T-helper 2 cell (primary cell): ENCODE measurements at places on chromosomes 4 and X.
A peak's percentile ranks its signal among the peaks of the same experiment; 100 is the strongest.

GRCh38 chr4:80521438-80521837 is 185.9 kb downstream of the CFAP299 start:
- no peak for DNase-seq

GRCh38 chrX:144275843-144276242 is 392.0 kb downstream of the UBE2NL start:
- no peak for DNase-seq

GRCh38 chr4:165364452-165365080 is 14.2 kb upstream of the CPE start:
- no peak for DNase-seq

GRCh38 chr4:99968330-99968729 is 18.3 kb upstream of the H2AZ1 start:
- no peak for DNase-seq

- no peak for DNase-seq
Observed at GRCh38 chr4:73814679-73815078, 21.8 kb upstream of the CXCL6 start.

DNA sequence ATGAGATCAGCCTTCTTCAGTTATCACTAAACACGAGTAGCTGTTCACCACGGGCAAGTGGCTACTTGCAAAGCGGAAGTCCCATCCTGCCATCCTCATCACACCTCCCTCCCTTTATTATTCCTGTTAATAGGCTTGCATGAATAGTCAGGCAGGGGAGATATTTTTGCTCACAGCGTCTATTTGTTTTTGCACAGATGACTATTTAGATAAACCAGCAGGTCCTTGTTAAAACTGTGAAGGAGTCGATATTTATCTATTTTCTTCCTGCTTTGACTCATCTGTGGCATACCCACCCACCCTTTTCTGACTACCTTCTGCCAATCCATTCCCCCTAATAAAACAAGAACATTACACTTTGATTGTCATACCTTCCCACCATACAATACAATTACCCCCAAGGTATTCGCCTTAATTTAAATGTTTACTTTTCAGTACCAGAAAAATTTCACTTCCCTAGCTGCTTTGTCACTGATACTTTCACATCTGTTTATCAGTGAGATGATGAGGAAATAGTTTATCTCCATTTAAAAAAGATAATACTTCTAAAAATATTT is 96.6 kb upstream of the BANK1 start:
- no peak for DNase-seq

DNA sequence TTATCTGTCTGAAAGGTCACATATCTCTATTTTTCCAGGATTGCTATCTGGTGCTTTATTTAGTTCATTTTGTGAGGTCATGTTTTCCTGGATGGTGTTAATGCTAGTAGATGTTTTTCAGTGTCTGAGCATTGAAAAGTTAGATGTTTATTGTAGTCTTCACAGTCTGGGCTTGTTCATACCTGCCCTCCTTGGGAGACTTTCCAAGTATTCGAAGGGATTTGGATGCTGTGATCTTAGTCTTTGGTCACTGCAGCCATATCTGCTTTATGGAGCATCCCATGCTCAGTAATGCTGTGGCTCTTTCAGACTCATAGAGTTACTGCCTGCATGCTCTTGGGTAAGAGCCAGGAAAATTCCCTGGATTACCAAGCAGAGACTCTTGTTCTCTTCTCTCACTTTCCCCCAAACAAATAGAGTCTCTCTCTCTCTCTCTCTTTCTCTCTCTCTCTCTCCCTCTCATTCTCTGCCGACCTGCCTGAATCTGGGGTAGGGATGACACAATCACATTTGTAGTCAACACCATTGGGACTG is 130.0 kb downstream of the AR start:
- no peak for DNase-seq

GRCh38 chr4:124833831-124834505 is 121.4 kb upstream of the ANKRD50 start:
- DNase-seq: no peak

- no peak for DNase-seq
Observed at GRCh38 chr4:113447769-113448168, 313.8 kb downstream of the CAMK2D start.

- no peak for DNase-seq
Observed at GRCh38 chr4:115841871-115842270, 728.5 kb upstream of the NDST4 start.

DNA sequence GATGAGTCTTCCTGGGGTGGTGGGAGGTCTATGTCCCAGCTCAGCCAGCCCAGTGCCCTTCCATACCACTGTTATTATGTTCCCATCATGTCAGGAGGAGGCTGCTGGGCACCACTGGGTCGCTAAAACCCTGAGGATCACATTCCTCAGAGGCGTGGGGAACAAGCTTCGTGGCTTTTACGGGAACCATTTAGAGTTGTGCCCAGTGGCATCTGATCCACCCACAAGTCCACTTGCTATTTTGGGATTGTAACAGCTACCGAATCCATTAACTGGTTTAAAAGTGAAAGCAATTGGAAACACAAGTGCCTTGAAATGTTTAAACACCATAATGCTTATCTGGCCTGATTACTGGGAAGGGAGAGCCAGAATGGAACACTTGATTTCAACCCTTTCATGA is 13.1 kb upstream of the CCKAR start:
- no peak for DNase-seq

GRCh38 chr4:175871774-175872405 is 59.8 kb upstream of the GPM6A start:
- DNase-seq: no peak

- DNase-seq: no peak
Observed at GRCh38 chr4:20474119-20474518, 222.4 kb downstream of the SLIT2 start.

DNA sequence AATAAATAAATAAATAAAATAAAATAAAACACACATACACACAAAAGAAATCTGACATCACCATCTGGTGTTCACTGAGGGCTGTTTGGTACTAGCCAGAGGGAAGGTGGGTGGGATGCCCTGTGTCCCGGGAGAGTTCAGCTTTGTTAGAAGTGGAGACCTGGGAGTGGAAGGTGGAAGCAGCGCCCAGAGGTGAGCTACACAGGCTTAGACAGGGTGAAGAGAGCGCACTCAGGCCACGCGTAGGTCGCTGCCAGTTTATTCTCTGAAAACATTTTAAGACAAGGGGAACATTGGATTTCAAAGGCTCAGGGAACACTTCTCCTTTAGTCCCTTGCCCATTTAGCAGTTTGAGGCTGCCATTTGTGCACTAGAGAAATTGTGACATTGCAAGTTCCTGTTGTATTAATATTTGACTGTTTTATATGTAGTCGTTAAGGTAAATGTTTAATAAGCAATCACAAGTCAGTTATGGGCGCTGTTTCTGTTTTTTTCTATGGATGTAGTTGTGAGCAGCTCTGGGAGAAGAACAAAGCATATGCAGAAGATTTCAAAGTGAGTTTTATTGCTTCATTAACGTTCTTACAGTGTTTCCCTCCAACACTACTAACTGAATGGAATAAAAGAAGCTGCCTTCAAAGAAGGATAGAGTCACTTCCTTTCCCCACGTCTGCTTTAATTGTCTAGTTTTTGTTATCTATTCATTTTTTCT is 405.5 kb upstream of the NR3C2 start:
- no peak for DNase-seq

DNA sequence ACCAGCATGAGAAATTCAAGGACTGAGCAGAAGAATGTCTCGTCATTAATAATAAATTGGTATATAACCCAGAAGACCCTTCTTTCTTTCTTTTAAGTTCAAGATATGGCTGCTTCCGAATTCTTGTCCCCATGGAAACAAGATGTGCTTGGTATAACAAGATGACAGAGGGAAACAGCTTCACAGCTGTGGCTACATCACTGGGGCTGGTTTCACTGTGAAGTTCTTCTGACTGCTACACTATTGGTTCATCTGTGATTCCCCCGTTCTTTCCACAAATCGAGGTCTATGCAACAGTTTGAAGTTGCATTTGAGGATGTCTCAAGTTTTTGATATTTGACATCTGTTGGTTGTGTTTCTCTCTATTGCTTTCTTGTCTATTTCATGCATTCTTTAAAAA is 12.3 kb upstream of the DTHD1 start:
- DNase-seq: peak; percentile 56

DNA sequence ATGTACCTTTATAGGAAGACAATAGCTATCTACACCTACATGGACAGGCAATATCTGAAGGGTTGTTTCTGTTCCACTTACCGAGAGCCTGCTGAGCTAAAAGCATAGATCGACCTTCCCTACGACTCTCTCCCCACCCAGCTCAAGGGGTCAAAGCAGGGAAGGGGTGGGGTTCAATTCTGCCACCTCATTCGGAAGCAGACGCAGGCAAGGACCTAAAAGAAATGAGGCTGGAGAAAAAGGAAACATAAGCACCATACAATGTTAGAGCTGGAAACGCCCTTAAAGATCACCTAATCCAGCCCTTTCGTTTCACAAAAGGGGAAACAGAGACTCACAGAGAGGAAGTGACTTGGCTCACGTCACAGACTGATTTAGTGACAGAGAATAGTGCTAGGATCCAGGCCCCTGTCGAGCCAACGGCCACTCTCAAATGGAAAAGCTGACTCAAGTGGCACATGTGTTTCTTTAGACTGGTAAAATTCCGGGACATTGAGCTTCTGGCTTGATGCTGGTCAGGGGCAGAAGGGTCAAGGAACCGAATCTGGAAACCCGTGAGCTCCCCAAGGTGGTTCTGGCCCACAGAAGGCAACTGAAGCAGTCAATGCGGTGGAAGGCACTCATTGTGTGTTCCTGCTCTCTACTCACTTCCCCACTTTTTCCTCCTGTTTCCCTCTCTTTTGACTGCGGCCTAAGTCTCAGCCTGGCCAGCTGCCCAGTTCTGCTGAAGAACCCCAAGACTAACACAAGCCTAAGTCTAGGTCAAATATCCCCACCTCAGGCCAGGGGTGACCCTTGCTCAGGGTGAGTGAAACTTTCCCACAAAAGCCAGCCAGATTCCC is 7.5 kb downstream of the SEPTIN6 start:
- no peak for DNase-seq

GRCh38 chrX:107902721-107903120 is 77.1 kb downstream of the MID2 start:
- no peak for DNase-seq

GRCh38 chr4:143285696-143286437 is 50.8 kb upstream of the GAB1 start:
- DNase-seq: no peak

- peak; percentile 36 for DNase-seq
Observed at GRCh38 chrX:9465380-9466123, 694 bp downstream of the TBL1X start.

- DNase-seq: no peak
Observed at GRCh38 chr4:159107203-159107925, 4.5 kb downstream of the RAPGEF2 start.

- DNase-seq: no peak
Observed at GRCh38 chrX:113300580-113300979, 459.9 kb upstream of the AMOT start.
